ENCODE measurements at places on chromosomes 3 and 15. TPM values are rescaled to one million over a fixed set of nuclear protein-coding genes. Genes with fewer than 3 reads are reported as not detected.

PLSCR5 gene
- total RNA-seq: 0.18 TPM

NXPE3 gene
- 14.4 TPM for total RNA-seq

LRIG1 gene
- 88.6 TPM for total RNA-seq

HESX1 gene
- total RNA-seq: 3.1 TPM

ISLR gene
- 334 TPM for total RNA-seq

MAGI1 gene
- total RNA-seq: 50.6 TPM

MME gene
- total RNA-seq: 1.2 TPM

IL17RE gene
- 0.54 TPM for total RNA-seq

RTP4 gene
- 0.49 TPM for total RNA-seq

CLDN1 gene
- total RNA-seq: 0.97 TPM

GNB4 gene
- total RNA-seq: 12.2 TPM

TRPM1 gene
- total RNA-seq: 0.62 TPM

SLC22A14 gene
- total RNA-seq: 0.51 TPM

GOLGA8K gene
- total RNA-seq: 0.78 TPM

ZBED2 gene
- total RNA-seq: not detected

SOX14 gene
- total RNA-seq: 0.45 TPM

SCG5 gene
- total RNA-seq: 1.7 TPM

SACM1L gene
- 31.8 TPM for total RNA-seq

MYLK gene
- total RNA-seq: 3.5 TPM

SEC62 gene
- 56.9 TPM for total RNA-seq

GOLGA6L7 gene
- total RNA-seq: 1.4 TPM

LRRC15 gene
- 0.52 TPM for total RNA-seq

CDCP1 gene
- total RNA-seq: 0.39 TPM

CCNB2 gene
- 36.9 TPM for total RNA-seq

UBA3 gene
- 38.8 TPM for total RNA-seq

ZNF654 gene
- total RNA-seq: 12.5 TPM

OCA2 gene
- total RNA-seq: 1.9 TPM

ALDH1L1 gene
- total RNA-seq: 2.5 TPM

KBTBD12 gene
- 0.78 TPM for total RNA-seq

HDC gene
- not detected for total RNA-seq

CSPG4 gene
- total RNA-seq: 0.58 TPM

STX19 gene
- total RNA-seq: 1.0 TPM

CYP1A2 gene
- 0.47 TPM for total RNA-seq
